ENCODE measurements at places on chromosomes 4 and X.

- no peak for DNase-seq
These were observed 16.4 kb downstream of the SPIN2B start for GRCh38 chrX:57104921-57105398.

DNA sequence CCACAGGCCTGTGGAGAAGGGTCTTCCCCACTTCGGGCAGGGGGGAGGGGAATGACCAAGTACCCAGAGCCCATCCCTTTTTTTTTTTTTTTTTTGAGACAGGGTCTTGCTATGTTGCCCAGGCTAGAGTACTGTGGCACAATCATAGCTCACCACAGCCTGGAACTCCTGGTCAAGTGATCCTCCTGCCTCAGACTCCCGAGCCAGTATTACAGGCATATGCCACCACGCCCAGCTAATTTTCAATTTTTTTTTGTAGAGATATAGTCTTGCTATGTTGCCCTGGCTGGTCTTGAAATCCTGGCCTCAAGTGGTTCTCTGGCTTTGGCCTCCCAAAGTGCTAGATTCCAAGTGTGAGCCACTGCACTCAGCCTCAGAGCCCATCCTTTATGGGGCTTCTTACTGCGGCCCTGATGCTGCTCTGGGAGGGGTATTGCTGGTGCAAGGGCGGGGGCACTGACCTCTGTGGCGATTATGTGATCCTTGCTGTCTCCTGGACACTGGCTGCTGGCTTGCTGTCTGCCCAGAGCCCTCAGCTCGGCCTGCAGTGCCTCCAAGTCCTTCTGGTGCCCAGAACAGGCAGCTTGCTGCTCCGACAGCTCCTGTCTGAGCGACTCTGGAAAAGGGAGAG lies 32.9 kb downstream of the MED28 start:
- no peak for DNase-seq

- no peak for DNase-seq
These were observed 81.1 kb downstream of the SUPT20HL2 start for GRCh38 chrX:24232796-24233195.

DNA sequence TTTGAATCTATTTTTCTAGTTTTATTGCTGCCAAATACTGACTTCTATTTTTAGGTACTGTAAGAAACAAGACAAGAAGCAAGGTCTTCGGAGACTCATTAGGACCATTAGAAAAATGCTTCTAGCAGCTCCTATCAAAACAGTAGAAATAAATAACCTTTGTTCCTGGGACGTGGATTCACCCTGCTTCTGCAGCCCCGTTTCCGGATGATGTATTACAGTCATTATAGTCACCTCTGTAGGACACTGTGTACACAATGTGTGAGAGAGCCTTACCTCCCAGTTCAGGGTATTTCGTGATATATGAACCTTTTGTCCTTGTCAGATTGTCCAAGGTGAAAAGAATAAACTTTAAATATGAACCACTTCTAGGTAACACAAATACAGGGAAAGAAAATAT lies 484.0 kb upstream of the TECRL start:
- DNase-seq, result no peak

GRCh38 chrX:65723706-65724105 lies 56.3 kb downstream of the MSN start:
- DNase-seq, result no peak

DNA sequence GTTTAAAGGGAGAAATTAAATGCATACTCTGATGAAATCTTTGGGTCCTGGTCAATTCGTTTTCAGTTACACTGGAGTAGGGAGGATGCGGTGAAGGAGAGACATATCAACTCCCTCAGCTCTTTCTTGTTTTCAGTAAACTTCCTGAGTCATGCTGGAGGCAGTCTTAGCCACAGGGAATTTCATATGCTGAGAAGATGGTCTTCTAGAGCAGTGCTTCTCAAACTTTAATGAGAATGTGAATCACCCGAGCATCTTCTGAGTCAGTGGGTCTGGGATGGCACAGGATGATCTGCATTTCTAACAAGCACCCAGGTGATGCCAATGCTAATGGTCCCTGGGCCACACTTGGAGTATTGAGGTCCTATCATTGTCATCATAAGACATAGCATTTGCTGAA lies 214.5 kb downstream of the KIT start:
- no peak for DNase-seq

GRCh38 chr4:152860046-152860445 lies 76.1 kb upstream of the FHDC1 start:
- DNase-seq, result no peak

GRCh38 chrX:4935846-4936245 lies 1222.4 kb upstream of the PRKX start:
- no peak for DNase-seq

DNA sequence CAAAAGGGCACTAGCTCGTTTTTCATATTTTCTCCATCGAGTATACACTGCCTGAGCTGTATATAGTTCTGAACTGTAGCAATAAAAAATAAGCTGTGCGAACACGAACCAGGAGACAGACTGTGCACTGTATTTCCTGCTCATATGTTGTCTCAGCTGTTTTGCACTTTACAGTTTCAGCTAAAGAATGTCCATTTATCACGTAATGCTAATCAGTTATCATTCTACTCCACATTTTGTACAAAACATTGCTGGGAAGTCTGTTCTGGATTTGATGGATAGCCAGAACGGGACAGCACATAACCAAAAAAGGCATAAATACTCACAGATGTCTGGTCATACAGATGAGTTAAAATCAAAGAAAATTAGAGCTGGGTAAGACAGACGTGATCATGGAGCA lies 315.5 kb upstream of the ADGRL3 start:
- no peak for DNase-seq

GRCh38 chr4:156924774-156925315 lies 46.8 kb downstream of the PDGFC start:
- no peak for DNase-seq

DNA sequence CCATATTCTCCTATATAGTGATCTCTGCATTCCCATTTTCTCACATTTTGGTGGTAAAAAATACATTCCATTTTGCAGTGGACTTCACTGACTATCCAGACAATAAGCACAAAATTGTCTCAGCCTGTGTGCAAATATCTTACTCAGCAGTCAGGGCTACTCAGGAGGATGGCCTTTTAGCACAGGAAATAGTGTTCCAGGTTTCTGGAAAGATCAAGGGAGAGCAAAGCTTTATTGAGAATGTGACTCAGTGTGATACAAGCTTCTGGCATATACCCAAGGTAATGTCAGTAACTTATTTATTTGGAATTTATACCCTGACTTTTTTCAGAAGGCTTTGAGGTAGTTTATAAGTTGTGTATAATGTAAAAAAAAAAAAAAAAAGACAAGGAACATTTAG lies 233.4 kb downstream of the TEX13A start:
- no peak for DNase-seq
